ENCODE measurements at places on chromosomes 2 and 18.

DNA sequence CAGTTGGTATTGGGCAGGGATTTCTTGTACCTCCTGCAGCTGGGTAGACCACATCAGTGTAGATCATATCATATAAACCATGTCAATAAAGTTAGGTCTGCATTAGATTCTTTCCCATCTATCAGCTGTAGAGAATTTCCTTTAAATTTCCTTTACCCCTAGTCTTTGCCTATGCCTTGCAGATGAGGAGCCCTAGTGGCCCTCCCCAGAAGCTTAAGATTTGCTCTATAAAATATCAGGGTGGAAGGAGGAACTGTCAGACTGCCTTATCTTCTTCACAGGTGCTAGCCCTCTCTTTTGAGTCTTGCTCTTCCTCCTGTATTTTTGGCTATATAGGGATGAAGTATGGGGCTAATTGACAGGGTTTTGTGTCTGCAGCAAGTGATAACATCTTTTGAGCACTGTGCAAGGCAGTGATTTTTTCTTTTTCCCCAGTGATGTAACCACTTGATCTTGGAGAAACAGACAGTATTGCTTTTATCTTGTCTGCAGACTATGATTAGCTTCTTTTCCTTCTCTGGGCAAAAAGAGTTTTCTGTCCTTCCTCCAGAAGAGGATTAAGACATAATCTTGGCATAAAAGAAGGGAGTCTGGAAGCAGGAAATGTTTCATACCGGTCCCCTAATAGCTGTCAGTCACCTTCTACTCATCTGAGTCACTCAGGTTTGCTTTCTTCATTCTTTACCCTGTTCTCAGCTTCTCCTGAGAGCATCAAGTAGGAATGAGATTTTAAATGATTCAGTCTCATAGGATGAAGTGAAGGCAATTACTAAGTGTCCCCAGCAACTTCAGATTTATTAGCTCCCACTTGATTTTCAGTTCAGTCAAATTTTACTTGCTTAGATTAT lies 286.4 kb downstream of the CDH19 start:
- H3K27ac ChIP-seq, result no peak overlapping the region
- H3K27me3 ChIP-seq, result no peaks in the 10 kb centered on the region
- no peak overlapping the region for H3K4me3 ChIP-seq
- DNase-seq, result no peak
- H3K36me3 ChIP-seq, result no peaks in the 10 kb centered on the region

GRCh38 chr2:233463586-233463985 lies 103.0 kb downstream of the USP40 start:
- H3K36me3 ChIP-seq, result peaks cover 10% of the 10 kb centered on the region
- peaks cover 11% of the 10 kb centered on the region for H3K4me1 ChIP-seq
- H3K27me3 ChIP-seq, result no peaks in the 10 kb centered on the region
- H3K27ac ChIP-seq, result no peak overlapping the region
- no peak for DNase-seq
- no peak overlapping the region for H3K4me3 ChIP-seq

DNA sequence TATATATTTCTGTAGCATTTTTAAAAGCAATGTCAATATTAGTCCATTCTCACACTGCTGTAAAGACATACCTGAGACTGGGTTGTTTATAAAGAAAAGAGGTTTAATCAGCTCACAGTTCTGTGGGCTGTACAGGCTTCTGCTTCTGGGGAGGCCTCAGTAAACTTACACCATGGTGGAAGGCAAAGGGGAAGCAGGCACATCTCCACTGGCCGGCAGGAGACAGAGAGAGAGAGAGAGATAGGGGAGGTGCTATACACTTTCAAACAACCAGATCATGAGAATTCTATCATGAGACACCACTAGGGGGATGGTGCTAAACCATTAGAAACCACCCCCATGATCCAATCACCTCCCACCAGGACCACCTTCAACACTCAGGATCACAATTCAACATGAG lies 43.1 kb downstream of the CHMP3 start:
- no peak overlapping the region for H3K4me3 ChIP-seq
- H3K4me1 ChIP-seq, result no peaks in the 10 kb centered on the region
- no peak for DNase-seq
- H3K27ac ChIP-seq, result no peak overlapping the region
- H3K36me3 ChIP-seq, result peaks cover 18% of the 10 kb centered on the region
- H3K27me3 ChIP-seq, result no peaks in the 10 kb centered on the region

DNA sequence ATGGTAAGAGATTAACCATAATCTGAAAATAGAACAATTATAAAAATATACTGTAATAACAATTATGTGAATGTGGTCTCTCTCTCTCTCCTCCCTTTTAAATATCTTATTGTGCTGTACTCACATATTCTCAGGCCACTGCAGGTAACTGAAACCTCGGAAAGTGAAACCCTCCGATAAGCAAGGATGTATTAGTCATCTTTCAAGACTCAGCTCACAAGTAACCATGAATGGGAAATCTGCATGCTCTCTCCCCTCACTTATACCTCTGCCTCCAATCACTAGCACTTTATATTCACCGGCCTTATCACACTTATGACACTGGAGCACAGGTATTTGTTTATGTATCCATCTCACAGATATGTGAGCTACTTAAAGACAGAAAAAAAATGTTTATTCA lies 139.7 kb downstream of the LRP2 start:
- no peaks in the 10 kb centered on the region for H3K27me3 ChIP-seq
- DNase-seq, result no peak
- H3K4me1 ChIP-seq, result no peaks in the 10 kb centered on the region
- no peaks in the 10 kb centered on the region for H3K36me3 ChIP-seq
